ENCODE measurements at places on chromosomes 13 and 19.

DNA sequence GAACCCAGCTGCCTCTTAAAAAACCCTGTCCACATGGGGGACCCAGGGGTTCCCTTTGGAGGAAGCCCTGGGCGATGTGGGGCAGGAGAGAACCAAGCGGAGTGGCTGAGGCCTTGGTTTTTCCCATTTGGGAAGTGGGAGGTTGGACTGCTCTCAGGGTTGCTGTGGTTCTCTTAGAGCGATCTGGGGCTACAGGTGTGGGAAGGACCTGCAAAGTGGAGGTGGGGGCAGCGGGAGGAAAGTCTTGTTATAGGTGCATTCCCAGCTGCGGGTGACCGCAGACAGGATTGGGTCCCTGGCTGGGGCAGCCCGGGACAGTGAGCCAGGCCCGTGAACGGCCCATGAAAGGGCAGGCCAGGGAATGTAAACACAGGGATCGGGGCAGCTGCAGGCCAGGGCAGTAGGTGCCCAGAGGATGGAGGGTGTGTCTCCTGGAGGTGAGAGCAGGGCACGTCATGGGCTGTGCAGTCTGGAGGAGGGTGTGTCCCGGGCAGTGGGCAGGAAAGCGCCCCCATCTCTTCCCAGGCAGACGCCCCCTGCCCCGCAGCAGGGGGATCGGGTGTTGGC lies 814 bp downstream of the SLC25A23 start:
- DNase-seq = no peak

DNA sequence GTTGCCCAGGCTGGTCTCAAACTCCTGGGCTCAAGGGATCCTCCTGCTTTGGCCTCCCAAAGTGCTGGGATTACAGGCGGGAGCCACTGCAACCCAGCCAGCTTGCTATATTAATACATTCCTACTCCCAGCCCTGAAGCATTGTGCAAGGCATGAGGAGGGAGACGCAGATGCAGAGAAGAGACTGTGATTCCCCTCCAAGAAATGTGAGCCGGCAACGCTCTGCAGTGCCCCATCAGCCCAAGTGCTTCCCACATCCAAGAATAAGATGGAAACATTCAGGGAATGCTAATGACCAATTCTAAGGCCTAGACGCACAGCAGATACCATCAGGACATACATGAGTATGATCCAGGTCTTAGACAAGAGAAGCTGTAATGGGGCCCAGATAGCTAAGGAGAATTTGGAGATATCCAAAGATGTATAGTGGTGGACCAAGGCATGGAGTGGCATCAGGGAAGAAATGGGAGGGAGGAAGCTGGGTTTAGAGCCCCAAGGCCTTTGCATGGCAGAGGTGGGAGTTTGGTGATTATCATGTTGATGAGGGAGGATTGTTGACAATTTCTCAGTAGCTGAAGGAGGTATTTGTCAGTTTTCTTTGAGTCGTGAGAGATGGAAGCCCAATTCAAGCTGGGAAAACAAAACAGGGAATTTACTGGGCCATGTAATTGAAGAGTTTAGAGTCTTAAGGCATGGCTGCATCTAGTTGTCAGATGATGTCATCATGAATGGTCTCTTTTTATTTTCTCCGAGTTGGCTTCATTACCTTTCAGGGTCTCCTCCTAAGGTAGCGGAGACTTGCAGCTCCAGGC lies 2.9 kb downstream of the PPM1N start:
- no peak for DNase-seq

- no peak for DNase-seq
These were observed 19.7 kb downstream of the SCEL start for GRCh38 chr13:77555246-77555645.

DNA sequence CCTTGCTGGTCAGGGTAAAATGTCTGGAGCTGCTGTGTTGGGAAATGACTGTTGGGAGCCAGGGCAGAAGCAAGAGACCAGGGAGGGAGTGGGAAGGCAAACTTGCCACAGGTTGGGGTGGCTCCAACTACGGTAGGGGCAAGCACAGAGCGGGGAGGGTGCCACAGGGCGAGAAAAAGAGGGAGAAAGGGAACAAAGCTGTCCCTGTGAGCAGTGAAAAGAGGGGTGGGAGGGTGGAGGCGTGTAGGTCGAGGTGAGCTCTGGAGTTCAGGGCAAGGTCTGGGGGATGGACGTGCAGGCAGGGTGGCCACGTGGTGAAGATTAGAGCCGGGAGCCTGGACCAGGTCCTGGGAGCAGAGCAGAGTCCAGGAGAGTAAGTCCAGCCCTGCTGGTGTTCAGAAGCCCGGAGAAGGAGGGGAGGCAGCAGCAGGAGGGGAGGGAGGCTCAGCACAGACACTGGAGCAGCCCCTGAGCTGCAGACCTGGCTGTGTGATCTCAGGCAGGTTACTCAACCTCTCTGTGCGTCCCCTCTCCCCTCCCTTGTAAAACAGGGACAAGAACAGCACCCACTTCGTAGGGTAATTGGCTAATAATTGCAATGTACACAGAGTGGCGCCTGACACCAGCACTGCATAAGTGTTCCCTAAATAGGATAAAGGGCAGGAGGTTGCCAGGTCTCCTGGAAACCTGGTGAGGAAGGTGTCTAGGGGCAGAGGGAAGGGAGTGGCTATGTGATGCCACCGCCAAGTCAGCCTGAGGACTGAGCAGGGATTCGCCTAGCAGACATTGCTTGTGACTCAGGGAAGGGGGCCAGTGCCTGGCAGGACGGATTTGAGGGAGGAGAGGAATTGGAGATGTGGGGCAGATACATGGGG lies 3.2 kb upstream of the POLR2E start:
- no peak for DNase-seq

- no peak for DNase-seq
These were observed 90.8 kb downstream of the IPO5 start for GRCh38 chr13:98044301-98044700.

DNA sequence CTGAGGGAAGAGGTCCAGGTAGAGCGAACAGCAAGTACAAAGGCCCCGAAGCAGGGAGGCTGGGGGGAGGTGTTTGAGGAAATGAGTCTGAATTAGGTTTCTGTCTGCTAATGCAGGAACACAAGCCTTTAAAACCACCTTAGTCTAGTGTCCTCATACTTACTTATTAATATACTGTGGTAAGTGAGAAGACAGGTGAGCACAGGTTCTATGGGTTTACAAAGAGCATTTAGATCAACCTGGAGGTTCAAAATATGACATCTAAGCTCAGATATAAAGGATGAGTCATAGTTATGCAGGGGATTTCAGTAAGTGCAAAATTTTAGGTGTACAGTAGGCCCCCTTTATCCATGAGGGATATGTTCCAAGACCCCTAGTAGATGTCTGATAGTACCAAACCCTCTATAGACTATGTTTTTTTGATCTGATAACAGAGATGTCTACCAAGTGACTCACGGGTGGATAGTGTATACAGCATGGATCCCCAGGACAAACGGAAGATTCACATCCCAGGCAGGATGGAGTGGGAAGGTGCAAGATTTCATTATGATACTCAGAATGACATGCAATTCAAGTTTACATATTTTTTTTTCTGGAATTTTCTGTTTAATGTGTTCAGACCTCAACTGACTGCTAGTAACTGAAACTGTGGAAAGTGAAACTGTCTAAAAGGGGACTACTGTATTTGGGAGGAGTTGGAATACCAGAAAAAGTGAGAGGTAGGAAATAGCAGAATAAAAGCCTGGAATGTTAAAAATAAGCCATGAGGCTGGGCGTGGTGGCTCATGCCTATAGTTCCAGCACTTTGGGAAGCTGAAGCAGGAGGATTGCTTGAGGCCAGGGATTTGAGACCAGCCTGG lies 18.2 kb upstream of the MED4 start:
- no peak for DNase-seq

DNA sequence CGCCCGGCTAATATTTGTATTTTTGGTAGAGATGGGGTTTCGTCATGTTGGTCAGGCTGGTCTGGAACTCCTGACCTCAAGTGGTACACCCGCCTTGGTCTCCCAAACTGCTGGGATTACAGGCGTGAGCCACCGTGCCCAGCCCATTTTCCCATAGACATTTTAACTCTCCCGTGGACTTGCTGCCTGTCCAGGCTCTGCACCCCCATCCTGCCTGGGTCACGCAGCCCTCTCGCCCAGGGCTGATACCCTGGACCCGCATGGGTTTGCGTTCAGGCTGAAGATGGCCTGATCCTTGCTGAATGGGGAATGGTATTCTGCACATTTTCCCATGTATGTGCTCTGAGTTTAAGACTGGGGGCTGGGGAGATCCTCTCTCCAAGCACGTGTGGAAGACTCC lies 46.0 kb upstream of the RANBP3 start:
- DNase-seq = no peak

DNA sequence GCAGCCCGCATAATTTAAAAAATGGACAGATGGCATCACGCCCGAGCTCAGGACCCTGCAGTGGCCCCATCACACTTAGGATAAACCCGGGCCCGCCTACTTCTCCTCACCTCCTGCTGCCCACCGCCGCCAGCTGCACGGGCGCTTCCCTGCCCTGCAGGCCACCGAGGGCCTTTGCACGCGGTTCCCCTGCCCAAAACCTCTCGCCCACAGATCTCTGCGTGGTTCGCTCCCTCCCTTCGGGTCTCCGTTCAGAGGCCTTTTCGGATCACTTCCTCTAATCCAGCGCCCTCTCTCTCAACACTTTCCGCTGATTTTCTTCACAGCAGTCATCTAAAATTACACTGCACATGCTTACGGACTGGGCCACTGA lies 1.8 kb downstream of the SHISA7 start:
- DNase-seq = no peak

DNA sequence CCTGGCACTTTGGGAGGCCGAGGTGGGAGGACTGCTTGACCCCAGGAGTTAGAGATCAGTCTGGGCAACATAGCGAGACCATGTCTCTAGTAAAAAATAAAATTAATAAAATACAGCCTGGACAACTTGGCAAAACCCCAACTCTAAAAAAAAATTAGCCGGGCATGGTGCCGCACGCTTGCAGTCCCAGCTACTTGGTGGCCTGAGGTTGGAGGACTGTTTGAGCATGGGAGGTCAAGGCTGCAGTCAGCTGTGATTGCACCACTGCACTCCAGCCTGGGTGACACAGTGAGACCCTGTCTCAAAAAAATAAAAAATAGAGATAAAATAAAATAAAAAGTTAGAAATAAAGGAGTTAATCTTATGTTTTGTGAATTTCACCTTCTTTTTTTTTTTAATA lies 15.6 kb upstream of the SPC24 start:
- no peak for DNase-seq

DNA sequence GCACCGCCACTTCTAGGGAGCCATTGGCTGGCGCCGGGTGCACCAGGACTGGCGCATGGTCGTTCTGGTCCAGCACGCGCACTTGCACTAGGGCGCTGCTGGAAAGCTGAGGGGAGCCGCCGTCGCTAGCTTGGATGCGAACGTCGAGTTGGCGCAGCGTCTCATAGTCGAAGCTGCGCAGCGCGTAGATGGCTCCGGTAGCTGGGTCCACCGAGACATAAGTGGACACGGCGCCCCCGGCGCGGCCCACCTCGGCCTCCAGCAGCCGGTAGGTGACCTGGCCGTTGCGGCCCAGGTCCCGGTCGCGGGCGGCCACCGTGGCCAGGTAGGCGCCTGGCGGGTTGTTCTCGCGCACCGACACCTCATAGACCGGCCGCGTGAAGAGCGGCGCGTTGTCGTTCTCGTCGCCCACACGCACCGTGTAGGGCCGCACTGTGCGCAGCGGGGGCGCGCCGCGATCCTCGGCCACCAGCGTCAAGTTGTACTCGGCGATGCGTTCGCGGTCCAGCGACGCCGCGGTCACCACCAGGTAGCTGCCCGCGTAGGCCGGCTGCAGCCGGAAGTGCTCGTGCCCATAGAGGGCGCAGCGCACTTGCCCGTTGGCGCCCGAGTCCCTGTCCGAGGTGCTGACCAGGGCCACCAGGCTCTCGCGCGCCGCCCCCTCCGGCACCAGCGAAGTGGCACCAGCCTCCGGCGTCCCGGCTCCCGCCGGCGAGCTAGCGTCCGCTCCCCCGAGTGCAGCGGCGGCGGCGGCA lies 1.7 kb downstream of the PCDH8 start:
- no peak for DNase-seq

Measured in CD4-positive, alpha-beta T cell (primary cell).